ENCODE measurements at places on chromosomes 3 and 15.

- DNase-seq, result no peak
Observed at GRCh38 chr15:36472672-36473071, 106.8 kb upstream of the CDIN1 start.

- DNase-seq, result no peak
Observed at GRCh38 chr3:11998092-11998491, 6.1 kb upstream of the SYN2 start.

GRCh38 chr3:123733805-123734526 is 149.1 kb upstream of the HACD2 start:
- no peak for DNase-seq

- DNase-seq, result no peak
Observed at GRCh38 chr3:61657689-61658088, 96.3 kb downstream of the PTPRG start.

DNA sequence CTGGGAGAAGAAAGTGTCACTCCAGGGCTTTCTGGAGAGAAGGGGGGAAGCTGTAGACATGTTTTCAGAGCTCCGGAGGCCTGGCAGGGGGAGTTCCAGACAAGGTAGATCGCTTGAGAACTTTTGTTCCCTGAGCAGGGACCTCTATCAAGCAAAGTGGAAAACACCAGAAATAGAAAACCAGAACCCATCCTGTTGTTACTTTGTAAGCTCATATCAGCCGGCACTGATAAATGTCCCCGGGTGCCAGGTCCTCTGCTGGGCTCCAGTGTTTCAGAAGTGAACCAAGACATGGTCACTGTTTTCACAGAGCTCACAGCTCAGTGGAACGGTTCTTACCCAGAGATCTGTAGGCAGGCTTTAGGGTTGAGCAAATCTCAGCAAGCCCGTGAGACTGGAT is 13.5 kb downstream of the HDDC3 start:
- no peak for DNase-seq

GRCh38 chr15:42202653-42203052 is 5.5 kb downstream of the VPS39 start:
- no peak for DNase-seq

DNA sequence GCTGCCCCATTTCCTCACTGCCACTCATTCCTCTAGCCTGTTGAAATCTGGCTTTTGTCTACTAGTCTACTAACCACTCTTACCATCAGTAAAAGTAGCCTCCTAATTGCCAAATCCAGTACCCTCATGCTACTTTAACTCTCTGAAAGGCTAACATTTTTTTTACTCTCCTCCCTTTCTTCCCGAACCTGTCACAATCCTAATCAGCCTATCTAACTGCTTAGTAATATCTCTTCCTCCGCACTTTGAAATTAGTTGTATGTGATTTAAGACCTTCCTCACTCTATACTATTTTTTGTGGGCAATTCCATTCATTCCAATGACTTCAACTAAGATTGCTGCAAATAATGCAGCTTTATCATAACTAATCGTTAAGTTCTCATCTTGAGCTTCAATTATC is 3.7 kb downstream of the SENP7 start:
- DNase-seq, result no peak

GRCh38 chr3:153463895-153464294 is 301.9 kb downstream of the RAP2B start:
- DNase-seq, result no peak

DNA sequence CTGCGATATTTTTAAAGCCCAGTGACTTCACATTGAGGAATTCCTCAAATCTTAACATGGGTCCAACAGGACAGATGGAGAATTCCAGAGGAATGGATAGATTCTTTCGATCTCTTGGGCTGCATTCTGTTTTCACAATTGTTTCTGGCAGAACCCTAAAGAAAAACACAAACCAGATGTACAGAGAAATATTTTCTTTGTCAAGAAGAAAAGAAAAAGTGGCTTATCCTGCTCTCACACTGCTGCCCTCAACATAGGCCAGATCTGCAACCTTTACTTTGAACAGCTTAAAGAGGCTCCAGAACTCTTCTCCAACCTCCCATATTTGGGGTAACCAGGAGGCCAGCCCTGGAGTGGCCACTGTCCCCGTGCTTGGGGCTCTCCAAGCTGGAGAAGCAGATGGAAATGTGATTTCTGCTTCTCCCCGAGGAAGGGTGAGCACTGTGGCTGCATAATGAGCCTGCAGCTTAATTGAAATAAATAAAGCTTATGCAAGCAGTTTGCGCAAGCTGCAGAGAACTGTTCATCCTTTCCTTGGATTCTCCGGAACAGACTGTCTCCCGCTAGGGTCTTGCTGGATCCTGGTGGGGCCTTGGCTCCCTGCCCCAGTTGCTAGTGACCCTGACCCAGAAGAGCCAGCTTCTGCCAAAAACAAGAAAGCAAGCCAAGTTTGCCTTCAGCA is 453.2 kb upstream of the PROK2 start:
- DNase-seq, result no peak

DNA sequence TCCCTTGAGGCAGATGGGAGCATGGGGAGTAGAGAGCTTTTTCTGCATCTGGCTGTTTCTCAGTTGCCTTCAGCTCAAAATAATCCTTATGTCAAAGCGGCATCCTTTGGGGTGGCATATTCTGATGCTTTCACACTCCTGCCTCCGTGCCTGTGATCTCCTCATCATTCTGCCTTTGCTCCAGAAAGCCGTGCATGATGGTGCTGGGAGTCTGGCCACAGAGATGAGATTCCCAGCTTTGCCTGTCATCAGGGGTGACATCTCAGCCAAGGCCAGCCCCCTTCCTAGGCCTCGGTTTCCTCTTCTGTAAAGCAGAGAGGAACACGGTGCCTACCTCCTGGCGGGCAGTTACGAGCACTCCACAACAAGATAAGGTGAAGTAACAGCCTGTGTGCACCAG is 96.3 kb upstream of the ALDH1A3 start:
- no peak for DNase-seq

GRCh38 chr3:127479449-127479848 is 111.1 kb downstream of the TPRA1 start:
- no peak for DNase-seq

DNA sequence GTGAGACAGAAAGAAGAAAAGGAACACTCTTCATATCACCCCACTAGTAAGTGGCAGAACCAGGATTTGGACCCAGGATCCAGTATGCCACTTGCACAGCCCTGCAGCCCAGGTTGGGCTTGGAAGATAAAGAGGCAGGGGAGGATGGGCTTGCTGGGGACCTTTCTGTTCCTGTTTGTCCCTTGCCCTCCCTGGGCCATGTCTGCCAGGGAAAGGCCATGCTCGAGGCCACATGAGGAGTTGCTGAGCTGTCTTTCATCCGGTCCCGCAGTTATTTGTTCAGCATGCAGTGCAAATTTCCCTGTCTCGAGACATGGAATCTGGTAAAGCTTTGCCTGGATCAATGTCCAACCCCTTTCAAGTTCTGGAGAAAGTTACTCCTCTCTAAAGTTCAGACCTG is 116.0 kb upstream of the MRPS22 start:
- DNase-seq, result no peak

DNA sequence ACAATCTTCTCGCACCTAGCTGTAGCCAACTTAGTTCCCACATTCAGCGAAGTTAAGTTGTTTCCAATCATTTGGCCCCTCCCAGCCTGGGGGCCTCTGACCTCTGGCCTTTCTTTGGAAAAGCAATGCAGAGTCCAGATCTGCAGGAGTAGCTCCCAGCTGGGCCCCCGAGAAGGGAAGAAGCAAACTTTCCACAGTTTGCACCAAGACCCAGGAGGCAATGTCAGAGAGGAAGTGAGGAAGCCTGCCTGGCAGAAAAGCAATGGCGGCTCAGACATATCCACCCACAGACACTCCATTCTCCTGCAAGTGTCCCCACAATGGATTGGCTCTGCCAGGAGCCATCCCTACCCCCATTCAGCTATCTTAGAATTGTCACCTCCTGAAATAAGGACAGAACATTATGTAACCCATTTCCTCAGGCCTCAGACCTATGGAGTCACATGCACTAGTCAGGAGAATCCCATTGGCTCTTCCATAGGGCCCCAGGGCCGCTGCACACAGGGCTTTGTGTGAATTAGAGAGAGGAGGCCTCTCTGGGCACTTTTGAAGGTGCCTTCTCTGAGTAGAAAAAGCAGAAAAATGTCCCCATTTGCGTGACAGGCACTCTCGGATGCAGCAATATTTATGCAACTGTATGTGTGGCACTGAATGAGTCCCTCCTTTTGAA is 3.0 kb upstream of the BUB1B start:
- DNase-seq, result no peak

DNA sequence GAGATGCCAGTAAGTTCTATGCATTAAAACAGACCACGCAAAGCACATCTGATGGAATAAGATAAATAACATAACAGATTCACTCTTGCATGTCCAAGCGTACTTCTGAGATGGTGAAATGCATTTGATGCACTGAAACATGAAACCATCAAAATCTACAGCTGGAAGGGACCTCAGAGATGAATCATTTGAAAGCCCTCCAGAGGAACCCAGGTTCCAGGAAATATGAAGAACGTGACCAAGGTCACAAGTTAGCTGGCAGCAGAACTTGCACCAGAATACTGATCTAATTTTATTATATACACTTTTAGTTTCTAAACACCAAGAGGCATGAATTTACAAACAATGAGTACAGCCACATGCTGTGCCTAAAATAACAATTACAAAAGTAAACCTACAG is 957.1 kb downstream of the FHIT start:
- DNase-seq, result no peak

- no peak for DNase-seq
Observed at GRCh38 chr3:96960661-96961330, 146.4 kb downstream of the EPHA6 start.

DNA sequence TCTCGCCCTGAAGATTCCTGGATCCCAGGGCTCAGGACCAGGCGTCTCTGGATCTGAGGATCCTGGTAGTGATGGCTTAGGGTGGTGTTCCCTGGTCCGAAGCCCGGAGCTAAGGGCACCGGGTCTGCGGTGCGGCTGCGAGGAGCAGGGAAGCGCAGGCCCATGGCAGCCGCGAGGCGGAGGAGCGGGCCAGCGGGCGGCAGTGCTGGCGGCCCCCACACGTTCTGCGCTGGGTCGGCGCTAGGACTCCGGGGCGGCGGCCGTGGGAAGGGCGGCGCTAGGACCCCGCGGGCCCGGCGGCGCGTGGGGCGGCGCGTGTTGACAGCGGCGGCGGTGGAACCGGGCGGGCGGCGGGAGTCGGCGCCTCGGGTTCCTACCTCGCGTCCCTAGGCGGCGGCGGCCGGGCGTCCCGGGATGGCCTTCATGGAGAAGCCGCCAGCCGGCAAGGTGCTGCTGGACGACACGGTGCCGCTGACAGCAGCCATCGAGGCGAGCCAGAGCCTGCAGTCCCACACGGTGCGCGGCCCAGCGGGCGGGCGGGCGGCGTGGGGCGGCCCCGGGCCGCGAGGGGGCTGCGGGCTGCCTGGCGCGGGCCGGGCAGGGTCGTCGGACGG is at the start of gene PXK:
TSS of gene PXK (plus strand) at position 318 of the 614 bp plus-strand sequence. CDS start at position 415, 97 bp downstream.
- no peak for DNase-seq

DNA sequence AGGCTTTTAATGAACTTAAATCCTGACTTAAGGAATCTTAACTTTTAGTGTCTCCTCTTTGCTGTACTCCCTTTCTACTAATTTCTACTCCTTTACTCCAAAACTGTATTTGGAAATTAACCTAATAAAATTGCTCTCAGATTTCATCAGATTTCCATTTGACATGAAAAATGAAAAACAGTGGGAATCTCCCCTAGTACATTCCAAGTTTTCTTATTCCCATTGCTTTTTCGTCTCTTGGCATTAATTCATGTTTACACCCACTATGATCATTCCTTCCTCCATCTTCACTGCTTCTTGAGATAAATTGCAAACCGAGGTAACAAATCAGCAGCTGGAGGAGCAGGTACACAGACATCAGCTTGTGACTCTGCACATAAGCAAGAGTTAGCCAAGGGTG is 208.7 kb downstream of the VGLL3 start:
- DNase-seq, result no peak

GRCh38 chr15:93146196-93146595 is 57.2 kb upstream of the RGMA start:
- DNase-seq, result no peak
